ENCODE measurements at places on chromosomes 4 and X. TPM values are rescaled to one million over a fixed set of nuclear protein-coding genes. Genes with fewer than 3 reads are reported as not detected.

The ZNF718 gene
- total RNA-seq = 4.0 TPM

The RTL9 gene
- not detected for total RNA-seq

The S100G gene
- not detected for total RNA-seq

The CXCL10 gene
- total RNA-seq = not detected

The TRIM61 gene
- 0.83 TPM for total RNA-seq

The MAGED2 gene
- 97.8 TPM for total RNA-seq

The MUC7 gene
- not detected for total RNA-seq

The CDX4 gene
- not detected for total RNA-seq

The PCYT1B gene
- total RNA-seq = not detected

The MAGEA2 gene
- not detected for total RNA-seq

The ZCCHC18 gene
- 7.5 TPM for total RNA-seq

The DUSP21 gene
- not detected for total RNA-seq

The BBS12 gene
- 0.56 TPM for total RNA-seq

The HTN1 gene
- not detected for total RNA-seq

The ADH1B gene
- total RNA-seq = not detected

The CT45A10 gene
- total RNA-seq = not detected

The LEF1 gene
- total RNA-seq = 325 TPM

The MEPE gene
- not detected for total RNA-seq

The IL3RA gene
- 0.94 TPM for total RNA-seq

The UGT2B17 gene
- not detected for total RNA-seq

All from CD8-positive, alpha-beta T cell (primary cell).